SHP77 (cell line): ENCODE measurements at places on chromosomes 1 and 21.

GRCh38 chr1:202172015-202172355 lies 11.6 kb upstream of the PTPN7 start:
- no peak for DNase-seq

DNA sequence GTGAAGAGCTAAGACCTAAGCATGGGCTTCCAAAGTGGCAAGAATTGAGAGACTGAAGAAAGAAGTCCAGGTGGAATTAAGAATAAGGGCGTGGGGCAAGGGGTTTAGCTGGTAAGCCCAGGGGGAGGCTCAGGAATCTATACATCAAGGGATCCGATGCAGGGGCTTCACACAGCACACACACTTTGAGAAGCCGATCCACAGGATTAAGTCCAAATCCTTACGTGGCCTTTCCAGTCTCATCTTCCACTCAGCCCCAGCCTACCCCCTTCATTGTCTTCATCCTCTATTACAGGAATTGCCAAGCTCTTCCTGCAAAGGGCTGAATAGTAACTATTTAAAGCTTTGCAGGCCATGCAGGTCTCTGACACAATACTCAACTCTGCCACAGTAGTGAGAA lies 101.3 kb downstream of the TGFBR3 start:
- no peak for DNase-seq

DNA sequence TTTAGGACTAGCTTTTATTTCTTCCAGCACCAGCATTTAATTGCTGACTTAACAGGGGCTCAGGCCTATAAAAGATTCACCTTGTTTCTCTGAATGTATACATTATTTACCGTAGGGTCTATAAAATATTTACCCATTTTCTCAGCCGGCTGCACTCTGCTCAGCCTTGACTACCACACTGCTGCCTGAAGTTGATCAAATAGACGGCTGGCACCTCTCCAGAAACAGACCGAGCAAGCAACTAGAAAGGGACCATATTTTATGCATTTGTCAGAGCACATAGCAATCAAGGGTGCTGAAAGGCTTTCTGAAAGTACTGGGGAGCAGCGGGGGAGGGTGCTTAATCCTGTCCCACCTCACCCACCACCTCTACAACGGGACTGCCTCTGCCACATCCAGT lies 64.7 kb upstream of the FGGY start:
- DNase-seq = peak; percentile 70

GRCh38 chr1:207956986-207957385 lies 46.1 kb upstream of the CD34 start:
- DNase-seq = no peak

DNA sequence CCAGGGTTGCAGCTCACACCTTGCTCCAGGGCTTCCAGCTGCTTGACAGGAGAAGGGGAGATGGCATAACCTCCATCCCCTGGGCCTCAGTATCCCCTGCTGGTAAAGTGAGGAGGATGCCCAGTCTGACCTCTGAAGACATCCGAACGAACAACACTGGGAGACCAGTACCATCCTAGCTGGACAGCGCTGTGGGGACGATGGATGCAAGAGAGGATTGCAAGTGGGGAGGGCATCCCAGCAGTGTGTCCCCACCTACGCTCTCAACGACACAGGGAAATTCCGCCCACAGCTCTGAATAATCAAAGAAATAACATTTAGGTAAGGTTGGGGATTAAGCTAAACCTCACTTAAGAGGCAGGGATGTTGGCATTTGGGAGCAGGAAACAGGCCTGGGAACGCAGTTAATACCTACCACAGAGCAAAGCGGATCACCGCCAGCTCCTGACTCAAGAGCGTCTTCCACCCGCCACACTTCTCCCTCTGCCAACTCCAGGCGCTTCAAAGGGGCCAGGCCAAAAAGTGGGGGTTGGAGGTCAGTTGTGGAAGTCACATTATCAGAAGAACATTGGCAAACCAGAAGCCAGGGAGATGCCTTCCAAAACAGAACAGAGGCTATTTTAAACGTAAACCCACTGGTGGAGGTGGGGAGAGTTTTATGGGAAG lies 47.6 kb downstream of the SSBP3 start:
- no peak for DNase-seq

- DNase-seq = no peak
These were observed 29.6 kb upstream of the SFPQ start for GRCh38 chr1:35222322-35223083.

DNA sequence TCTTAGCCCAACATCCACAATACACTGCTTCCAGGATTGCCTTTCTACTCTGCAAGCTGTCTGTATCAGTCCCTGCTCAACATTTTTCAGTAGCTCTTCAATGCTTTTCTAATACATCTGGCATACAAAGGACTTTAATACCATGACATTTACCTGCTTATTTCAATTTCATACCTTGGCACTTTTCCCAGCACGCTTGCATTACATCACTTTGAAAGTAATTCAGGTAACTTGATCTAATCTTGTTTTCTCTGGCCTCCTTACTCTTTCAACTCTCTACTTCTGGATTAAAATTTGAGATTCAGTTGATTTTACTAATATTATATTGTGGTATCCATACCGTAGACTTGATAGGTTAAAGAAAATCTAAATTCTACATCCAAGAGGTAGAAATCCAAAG lies 103.0 kb downstream of the PTGS2 start:
- DNase-seq = no peak

DNA sequence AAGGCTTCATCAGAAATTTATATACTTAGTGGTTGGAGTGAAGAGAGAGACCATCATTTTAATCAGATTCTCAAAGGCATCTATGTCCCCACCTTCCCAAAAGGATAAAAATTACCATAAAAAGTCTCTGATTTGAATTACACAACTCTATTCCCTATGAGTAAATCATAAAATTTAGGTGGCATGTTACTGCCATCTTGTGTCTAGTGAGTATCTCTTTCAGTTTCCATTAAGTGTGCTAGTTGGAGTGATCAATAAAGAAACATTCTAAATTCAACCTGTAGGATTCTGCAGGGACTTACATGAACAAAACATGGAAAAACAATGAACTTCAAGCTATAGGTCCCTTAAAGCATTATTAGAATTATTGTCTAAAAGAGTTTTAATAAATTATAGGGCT lies 655.4 kb downstream of the LTN1 start:
- no peak for DNase-seq

GRCh38 chr1:11704691-11705475 lies 13.4 kb downstream of the DRAXIN start:
- no peak for DNase-seq

DNA sequence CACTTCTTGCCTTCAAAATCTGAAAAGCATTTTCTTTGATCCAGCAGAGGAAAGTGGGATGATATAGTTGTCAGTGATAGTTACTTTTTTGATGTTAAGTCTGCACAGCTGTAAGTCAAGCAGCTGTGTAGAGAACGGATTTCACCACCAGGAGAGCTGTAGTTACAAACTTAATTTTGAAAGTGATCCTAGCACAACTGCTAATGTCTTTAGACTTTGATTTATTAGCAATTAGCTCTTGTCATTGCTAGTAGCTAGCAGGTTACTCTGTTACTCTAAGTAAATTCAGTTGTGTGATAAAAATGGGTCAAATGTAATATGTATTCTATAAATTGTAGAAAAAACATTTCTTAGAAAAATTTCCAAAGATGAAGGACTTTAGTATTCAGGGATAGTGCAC lies 46.0 kb downstream of the ALG6 start:
- no peak for DNase-seq

DNA sequence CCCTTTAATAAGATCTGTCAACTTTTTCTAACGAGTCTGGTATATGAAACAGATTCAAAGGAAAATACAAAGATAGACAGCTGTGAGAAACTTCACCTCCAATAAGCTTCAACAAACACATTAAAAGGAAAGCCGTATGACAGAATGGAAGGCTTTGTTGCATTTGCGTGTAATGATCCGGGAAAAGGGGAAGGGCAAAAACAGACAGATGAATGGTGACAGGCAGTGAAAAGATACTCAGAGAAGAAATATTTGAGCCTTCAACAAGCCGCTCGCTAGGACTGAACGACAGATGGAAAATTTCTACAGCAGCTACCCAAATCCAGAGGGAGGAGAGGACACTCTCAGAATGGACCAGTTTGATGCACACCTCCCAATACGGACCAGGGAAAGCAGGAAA lies 14.9 kb downstream of the COPA start:
- DNase-seq = no peak

- DNase-seq = no peak
These were observed 14.4 kb downstream of the LMNA start for GRCh38 chr1:156128654-156129597.

DNA sequence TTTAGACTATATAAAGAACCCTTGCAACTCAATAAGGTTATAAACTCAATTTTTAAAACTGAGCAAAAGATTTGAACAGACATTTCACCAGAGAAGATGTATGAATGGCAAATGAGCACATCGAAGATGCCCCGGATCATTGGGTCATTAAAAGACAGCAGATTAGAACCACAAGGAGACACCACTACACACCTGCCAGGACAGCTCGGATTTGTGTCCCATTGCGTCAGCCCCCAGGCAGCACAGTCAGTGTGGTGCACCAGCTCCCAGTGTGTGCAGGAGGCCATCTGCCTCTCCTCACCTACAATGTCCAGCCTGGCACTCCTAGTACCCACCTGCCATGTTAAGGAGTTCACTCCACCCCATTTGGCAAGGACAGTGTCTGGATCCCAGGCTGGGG lies 61.1 kb upstream of the LRP8 start:
- peak; percentile 70 for DNase-seq

DNA sequence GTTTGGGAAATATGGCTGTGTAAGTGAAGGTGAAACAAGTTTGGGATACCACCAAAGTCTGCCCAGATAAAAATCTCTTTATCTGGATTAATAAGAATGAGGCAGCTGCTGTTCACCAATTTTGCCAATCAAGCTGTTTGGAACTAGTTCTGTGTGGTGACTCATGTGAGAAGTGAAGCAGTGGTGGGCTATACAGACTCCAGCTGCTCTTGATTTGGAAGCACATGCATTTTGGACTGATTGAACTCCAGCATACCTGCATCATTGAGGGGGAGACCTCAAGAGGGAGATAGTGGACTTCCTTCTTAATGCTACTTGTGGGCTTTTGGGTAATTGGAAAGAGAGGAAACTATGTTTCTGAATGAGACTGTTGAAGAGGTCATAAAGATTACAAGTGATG lies 99.2 kb upstream of the B3GALT2 start:
- DNase-seq = no peak

DNA sequence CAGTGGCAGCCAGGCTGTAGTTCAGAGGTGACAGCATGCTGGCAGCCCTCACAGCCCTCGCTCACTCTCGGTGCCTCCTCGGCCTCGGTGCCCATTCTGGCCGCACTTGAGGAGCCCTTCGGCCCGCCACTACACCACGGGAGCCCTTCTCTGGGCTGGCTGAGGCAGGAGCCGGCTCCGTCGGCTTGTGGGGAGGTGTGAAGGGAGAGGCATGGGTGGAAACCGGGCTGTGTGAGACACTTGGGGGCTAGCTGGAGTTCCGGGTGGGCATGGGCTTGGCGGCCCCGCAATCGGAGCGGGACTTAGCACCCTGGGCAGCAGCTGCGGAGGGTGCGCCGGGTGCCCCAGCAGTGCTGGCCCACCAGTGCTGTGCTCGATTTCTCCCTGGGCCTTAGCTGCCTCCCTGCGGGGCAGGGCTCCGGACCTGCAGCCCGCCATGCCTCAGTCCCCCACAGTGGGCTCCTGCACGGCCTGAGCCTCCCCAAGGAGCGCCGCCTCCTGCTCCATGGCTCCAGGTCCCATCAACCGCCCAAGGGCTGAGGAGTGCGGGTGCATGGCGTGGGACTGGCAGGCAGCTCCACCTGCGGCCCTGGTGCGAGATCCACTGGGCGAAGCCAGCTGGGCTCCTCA lies 396.8 kb downstream of the FAM72C start:
- no peak for DNase-seq

- no peak for DNase-seq
These were observed 13.6 kb downstream of the THAP3 start for GRCh38 chr1:6638226-6638625.

DNA sequence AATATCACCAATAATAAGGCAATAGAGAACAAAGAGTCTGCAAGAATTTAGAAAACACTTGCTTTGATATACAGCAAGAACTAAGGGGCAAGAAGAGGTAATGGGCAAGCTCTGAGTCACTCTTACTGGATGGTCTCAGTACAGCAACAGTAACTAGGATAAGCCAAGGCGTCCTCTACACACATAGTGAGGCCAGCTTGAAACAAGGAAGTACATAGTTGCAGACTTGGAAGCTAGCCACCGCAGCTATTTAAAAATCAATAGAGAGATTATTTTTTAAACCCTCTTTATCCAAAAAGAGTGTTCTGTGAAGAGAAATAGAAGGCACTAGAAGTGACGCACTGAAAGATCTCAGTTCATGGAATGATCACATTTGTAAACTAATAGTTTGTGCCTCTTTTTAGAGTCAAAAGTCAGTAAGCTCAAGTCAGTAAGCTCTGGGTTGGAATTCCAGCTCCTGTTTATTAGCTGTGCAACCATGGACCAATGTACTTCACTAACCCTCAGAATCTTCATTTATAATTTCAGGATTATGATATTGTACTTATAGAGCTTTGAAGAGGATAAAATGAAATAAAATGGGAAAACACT lies 118.6 kb downstream of the AKT3 start:
- DNase-seq = peak; percentile 49

DNA sequence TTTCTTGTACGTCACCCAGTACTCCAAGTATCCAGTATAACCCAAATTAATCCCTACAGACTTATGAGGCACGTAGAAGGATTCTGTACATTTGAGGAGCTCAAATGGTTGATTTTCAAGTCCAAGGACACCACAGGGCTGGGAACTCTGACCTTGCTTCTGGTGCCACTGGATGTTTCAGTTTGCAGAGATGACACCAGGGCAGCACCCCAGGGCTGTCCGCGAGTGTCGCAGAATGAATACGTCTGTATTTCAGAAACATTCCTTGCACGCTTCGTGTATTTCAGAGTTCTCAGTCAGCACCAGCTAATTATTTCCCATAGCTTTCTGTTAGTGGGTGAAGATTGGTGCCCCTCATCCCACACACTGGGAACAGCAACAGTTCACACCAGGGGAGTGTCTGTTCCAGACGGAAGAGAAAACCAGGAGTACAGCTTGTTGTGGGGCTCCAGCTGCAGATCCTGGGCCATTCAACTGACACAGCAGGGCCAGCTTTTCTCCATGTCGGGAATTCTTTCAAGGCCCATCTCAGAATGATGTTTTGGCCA lies 159.2 kb downstream of the RHOU start:
- no peak for DNase-seq

DNA sequence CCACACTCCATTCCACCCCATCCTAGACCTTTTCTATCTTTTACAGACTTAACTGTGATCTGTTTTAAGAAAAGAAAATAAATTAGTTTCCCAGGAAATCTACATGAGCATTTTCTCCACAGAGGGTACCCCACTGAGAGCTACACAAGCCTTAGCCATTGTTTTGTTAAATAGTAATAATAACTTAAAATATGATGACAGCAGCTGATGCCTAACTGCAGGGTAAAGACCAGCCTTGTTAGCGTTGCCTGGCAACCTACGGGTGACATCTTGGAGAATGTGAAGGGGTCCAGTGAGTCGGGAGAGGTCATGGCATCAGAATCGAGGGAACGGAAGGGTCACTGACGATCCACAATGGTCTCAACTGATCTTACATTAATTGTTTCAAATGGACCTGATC lies 233.2 kb upstream of the PBX1 start:
- no peak for DNase-seq

- DNase-seq = no peak
These were observed 17.4 kb downstream of the CACNA1S start for GRCh38 chr1:201094832-201095231.

- peak; percentile 53 for DNase-seq
These were observed 124.7 kb downstream of the CASZ1 start for GRCh38 chr1:10671622-10672342.
